ENCODE measurements at places on chromosomes 5 and 9.
A peak's percentile ranks its signal among the peaks of the same experiment; 100 is the strongest.

DNA sequence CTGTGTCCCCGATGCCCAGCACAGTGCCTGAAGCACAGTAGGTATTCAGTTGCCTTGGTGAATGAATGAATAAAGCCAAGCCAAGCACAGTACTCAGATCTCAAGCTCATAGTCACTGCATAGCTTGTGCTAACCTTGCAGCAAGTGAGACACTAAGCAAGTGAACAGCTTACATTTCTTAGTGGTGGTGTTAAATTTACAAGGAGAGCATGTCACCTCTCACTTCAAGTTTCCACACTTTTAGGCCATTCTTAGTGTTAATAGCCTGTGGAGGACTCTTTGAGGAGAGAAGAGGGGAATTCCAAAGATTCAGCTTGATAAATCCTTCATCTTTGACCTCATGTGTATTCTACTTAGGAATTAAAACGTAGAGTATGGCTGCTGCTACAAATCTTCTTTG is 104.7 kb downstream of the C9orf152 start:
- DNase-seq: no peak

GRCh38 chr9:36739373-36740116 is 166.8 kb downstream of the MELK start:
- DNase-seq: peak; percentile 21

DNA sequence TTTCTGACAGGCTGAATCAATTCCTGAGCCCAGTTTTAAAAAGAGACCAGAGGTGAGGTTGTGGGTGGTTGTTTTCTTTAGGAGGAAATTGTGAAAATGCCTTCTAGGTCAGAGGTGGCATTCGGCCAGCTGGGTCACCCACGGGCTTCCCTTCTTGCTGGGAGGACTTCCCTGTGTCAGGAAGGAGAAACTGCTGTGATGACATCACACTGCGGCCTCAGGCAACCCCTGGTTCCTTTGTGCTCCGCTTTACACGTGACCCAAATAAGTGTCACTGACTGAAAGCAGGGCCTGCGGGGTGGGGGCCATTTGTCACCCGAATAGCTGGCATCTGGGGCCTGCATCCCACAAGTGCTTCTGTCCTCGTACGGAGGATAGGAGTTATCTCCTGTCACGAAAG is 39.7 kb downstream of the FABP6 start:
- no peak for DNase-seq

DNA sequence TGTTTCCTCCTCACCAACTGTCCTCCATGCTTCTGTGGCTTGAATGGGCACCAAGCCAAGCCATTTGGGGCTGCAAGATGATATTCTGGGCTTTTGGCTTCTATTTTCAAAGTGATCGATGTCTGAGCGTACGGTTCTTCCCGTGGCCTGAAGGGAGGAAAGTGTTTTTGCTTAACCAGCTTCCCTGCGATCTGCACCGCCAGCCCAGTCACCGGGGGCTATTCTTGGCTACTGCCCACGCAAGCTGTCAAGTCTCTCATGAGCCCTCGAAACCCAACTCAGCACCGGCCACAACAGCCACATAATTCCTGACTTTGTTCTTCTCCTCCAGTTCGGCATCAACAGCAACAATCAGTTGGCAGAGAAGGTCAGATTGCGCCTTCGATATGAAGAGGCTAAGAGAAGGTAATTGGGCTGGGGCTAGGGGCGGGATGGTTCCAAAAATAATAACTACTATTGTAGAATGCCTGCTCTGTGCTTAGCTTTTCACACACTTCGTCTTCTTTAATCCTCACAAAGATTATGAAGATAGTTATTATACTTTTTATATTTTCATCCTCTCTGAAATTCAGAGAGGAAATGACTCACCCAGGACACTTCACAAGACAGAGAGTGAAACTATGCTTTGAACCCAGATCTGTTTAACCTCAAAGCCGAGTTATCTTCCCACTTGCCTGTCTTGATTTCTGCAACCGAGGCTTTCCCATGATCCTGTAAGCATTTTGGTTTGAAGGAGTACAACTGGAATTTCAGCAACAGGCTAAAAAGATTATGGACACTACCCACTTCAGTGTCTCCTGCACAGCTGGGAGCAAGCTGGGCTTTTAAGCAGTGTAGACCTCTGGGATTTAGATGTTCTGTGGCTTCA is 76.4 kb upstream of the RARS1 start:
- DNase-seq: no peak

GRCh38 chr9:91714874-91715615 is 235.0 kb downstream of the ROR2 start:
- DNase-seq: no peak

- DNase-seq: no peak
Observed at GRCh38 chr5:144105371-144105770, 65.1 kb downstream of the YIPF5 start.

- peak; percentile 36 for DNase-seq
Observed at GRCh38 chr5:65927503-65928321, 1.3 kb downstream of the ERBIN start.

DNA sequence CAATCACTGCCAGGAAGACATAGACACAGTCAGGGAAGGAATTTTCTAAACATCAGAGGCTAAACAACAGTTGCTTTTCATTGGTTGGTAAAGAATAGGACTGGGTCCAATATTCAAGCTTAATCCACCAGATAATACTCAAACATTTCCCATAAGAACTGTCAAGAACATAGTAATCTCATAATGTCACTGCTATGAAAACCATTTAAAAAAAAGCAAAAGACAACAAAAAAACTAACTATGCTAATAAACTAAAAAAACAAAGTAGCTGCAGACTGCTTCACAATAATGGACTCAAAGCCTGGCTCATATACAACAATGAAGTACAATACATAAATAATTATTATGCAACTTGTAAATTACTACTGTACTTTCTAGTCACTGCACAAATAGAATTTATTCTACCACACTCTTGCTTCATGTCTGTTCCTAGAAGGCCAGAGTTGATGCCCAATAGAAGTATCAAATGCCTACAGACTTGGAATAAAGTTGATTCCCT is 148.7 kb downstream of the MLLT3 start:
- no peak for DNase-seq

- DNase-seq: no peak
Observed at GRCh38 chr5:142319560-142320429, 5.0 kb downstream of the SPRY4 start.

GRCh38 chr9:121107029-121107428 is 32.3 kb downstream of the CNTRL start:
- no peak for DNase-seq

DNA sequence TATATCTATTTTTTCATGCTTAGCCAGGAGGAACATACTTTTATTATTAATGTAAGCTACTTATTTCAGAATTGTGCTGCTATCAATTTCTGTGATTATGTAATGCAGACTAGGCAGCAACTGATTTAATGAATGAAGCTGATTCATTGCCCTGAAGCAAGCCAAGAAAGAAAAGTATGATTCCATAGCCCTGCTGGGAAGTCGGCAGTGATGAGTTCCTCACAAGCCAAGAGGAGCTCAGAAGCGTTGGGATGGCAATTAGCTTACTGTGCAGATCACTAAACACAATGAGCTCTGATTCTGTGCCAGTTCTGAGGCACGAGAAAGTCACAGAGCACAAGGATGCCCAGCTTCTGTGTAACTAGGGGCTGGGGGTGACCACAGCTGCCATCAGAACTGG is 254.3 kb upstream of the KLF9 start:
- DNase-seq: no peak

DNA sequence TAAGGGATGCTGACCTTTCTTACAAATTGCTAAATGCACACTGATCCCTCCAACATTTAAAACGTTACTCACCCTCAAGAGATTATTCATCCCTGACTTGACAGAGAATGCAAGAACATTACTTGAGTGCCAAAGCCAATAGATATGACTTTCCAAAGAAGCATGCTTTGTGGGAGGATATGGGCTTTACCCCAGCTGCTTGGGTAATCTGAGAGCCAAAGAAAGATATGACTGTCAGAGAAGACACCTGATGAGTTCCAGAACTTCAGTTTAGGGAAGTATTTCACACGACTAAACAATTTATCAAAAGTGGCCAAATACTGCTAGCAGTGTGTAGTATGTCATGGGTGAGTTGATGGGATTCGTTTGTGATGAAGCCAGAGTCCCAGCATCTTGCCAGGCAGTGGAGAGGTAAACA is 7.4 kb upstream of the SPDL1 start:
- DNase-seq: no peak

- DNase-seq: no peak
Observed at GRCh38 chr5:160119905-160120266, 636 bp upstream of the PWWP2A start.

DNA sequence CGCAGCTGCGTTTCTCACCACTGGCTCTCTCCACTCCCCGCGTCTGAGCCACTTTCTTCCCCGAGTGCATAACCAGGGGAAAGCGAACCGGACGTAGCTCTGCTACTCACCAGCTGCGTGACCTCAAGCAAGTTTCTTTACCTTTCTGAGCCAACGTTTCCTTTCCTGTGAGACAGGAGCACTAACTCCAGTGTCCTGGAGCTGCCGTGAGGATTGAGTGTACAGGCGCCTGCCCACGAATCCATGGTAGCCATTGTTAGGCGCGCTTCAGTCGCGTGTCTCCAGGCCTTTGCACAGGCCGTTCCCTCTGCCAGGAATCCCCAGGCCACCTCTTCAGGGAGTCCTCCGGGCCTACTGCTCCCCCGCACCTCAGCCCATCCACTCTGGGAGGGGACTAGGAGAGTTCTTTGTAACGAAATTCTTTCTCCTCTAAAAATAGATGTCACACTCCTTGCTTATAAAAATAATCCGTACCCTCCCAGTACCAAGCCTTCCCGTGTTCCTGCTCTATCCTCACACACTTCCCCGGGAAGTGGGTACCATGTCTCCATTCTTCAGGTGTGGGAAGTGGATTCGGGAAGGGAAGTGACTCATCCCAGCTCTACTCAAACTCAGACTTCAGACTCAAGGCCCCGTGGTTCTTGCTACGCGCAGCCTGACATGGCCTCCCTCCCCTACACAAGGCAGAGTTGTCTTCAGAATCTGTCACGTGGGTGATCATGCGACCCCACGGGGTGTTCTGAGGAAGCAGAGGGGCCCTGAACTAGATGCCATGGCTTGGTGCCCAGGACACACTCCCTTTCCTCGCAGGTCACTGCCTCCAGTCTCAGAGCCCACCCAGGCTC is 16.1 kb upstream of the CRB2 start:
- peak; percentile 51 for DNase-seq

DNA sequence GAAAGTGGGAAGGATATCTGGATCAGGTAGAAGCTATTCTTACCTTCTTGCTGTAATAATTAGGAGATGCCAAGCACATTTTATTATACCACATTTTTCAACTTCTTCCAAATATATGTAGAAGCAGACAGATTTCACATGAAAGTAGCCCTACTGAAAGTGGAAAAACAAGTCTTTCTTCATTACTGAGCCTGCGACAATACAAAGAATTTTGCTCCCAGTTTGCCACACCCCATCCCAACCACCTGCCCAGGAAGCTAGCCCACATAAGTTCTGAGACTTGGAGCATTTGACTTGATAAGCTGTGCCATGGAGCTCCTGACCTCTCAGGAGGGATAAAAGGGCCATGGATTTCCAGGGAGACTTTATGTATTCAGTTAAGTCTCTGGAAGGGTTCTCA is 249.1 kb upstream of the ADCY2 start:
- DNase-seq: no peak

GRCh38 chr9:38390851-38391250 is 1.7 kb upstream of the ALDH1B1 start:
- no peak for DNase-seq

GRCh38 chr5:178274781-178275537 is 42.4 kb upstream of the PHYKPL start:
- DNase-seq: no peak

DNA sequence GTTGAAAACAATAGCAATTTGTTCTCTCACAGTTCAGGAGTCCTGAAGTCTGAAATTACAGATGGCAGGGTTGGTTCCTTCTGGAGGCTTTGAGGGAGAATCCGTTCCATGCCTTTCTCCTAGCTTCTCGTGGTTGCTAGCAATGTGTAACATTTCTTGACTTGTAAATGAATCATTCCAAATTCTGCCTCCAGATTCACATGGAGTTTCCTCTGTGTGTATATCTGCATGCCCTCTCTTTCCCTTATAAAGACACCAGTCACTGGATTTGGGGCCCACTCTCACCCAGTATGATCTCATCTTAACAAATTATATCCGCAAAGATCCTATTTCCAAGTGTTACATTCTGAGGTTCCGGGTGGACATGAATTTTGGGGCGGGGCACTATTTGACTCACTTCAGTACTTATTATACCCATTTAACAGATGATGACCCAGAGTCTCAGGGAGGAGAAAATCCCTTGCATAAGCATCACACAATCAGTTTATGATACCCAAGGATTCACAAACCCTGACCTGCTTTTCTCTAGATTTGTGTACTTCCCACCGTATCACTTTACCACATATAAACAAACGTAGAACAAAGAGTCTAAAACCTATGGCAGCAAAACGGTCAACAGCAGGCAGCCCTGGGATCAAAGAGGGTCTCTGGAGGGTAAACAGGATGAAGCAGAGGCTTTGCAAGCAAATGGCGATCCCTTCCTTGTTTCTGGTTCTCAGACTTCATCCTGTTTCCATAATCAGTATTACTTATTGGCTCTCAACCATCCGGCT is 93.7 kb downstream of the C9orf152 start:
- no peak for DNase-seq

Data from germinal center (tissue), 1 donor.